NCI-H187 treated with DMSO at 0.1 percent for 48 hours (cell line): ENCODE measurements at places on chromosomes 5 and 9.
A peak's percentile ranks its signal among the peaks of the same experiment; 100 is the strongest.

GRCh38 chr9:81789721-81790120 lies 100.4 kb upstream of the TLE1 start:
- DNase-seq: no peak

DNA sequence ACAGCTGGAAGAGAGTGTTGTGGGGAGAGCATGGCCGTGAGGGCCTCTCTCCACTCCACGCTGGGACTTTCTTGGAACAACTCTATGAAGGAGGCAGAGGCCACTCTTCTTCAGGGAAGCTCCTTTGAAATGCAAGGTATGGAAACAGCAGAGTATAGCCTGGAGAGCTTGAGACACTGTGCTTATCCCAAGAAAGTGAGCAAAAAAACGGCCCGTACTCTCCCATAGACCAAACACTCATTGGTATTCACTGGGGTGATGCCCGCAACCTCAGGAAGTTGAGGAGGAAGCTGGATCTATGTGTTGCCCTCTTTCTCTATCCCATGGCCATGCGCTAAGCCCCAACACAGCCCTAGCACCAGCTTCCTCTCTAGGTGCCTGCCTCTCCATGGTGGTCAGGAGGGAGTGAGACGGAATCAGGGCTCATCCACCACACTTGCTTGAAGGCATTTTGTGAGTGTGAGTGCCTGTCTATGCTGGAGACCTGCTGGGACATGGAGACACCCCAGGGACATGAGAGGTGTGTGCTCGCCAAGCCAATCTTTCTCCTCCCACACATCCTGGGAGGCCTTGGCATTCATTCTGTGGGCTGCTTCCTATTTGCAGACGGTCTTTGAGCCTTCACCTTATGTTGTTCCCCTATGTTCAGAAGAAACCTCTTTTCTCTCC lies 616.6 kb downstream of the IRX1 start:
- no peak for DNase-seq

DNA sequence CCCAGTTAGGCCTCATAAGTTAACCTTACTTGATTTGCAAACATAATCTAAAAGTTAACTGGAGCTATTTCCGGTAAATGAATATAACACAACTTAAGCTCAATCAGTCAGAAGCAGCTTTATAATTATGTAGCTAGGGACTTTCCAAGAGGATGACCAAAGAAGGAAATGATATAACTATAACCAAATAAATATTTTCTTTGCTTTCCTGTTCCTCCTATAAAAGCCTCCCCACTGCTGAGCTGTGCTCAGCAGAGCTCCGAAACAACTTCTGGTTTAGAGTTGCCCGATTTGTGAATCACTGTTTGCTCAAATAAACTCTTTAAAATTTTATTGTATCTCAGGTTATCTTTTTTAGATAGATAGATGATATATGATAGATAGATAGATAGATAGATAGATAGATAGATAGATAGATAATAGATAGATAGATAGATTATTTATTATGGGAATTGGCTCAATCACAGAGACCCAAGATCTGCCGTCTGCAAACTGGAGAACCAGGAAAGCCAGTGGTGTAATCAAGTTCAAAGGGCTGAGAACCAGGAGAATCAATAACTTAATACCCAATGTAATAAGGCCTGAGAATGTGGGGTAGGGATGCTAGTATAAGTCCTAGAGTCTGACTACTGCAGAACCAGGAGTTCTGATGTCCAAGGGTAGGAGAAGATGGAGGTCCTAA lies 19.3 kb upstream of the TMEM161B start:
- no peak for DNase-seq

GRCh38 chr5:98041661-98042060 lies 731.8 kb upstream of the RGMB start:
- DNase-seq: no peak

- no peak for DNase-seq
Observed at GRCh38 chr5:157359356-157360055, 93.6 kb downstream of the CYFIP2 start.

DNA sequence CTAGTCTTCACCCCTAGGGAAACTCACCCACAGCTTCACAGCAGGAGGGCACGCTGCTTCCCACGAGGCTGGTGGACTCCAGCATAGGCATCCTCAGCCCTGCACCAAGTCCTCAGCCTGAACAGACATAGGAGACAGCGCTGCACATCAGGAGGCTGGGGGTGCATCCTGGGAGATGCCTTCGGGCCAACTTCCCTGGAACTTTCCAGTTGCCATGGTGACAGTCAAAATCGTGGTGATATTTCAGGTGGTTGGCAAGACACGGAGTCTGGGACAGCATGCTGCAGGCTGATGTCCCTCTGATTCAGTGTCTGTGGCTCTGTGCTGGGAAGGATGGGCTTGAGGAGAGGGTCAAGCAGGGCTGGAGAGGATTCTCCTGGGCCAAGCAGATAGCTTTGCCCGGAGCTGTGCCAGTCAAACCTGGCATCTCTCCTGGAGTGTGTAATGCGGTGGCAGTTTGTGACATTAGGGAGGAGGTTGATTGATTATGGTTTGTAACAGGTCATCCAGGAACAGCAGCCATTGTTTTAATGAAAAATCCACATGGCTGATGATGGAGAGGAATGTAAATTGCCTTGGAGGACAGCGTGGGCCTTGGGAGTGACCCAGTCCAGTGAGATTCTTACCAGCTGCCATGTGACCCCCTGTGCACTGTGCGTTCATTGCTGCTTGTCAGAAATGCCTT lies 35.6 kb upstream of the SEMA4D start:
- no peak for DNase-seq

DNA sequence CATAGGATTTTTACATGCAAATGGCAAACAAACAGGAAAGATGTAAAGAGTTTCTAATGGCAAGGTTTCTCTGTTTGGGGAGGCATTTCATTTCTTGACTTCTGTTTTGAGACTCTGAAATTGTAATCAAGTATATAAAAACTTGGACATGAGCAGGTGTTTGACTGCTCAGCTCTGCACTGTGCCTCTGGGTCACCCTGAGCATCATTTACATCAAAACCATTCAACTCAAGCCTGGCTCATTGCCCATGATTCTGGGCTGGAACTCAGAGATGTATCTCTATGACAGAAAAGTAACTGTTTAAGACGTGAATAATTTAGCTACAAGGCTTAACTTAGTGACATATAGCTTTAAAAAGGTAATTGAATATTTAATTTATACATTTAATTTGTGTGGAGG lies 1402.4 kb upstream of the NUDT12 start:
- no peak for DNase-seq

GRCh38 chr5:74889523-74890105 lies 23.4 kb upstream of the FAM169A start:
- no peak for DNase-seq

GRCh38 chr9:7055171-7055903 lies 297.6 kb downstream of the KDM4C start:
- no peak for DNase-seq

- DNase-seq: no peak
Observed at GRCh38 chr5:147439254-147439653, 70.6 kb downstream of the DPYSL3 start.

DNA sequence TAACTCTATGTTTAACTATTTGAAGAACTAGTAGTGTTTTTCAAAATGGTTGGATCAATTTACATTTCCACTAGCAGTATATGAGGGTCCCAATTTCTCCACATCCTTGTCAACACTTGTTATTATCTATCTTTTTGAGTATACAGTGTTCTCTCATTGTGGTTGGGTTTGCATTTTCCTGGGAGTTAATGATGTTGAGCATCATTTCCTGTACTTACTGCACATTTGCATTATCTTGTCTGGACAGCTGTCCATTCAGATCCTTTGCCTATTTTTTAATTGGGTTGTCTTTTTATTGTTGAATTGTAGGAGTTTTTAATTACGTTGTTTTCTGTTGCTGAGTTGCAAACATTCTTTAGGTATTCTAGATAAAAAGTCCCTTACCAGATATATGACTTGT lies 103.4 kb upstream of the LRRTM2 start:
- no peak for DNase-seq

GRCh38 chr5:132525299-132525724 lies 18.0 kb downstream of the IL5 start:
- no peak for DNase-seq

DNA sequence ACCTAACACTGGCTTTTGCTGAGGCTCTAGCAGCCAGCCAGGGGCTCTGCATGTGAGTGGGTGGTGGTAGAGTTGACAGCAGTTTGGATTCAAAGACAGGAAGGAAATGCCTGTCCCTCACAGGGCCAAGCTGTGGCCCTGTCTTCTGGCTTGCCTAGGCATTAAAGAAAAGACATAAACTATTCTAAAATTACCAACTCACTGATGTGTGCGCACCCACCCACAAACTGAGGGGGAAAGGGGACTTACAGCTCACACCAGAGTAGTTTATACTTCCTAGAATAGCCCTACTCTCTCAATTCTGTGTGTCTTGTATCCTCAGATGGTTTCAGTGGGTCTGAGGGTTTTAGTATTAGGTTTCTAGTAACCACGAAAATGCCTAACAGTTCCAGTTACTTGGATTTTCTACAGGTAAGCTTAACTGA lies 18.3 kb upstream of the IL13 start:
- no peak for DNase-seq

DNA sequence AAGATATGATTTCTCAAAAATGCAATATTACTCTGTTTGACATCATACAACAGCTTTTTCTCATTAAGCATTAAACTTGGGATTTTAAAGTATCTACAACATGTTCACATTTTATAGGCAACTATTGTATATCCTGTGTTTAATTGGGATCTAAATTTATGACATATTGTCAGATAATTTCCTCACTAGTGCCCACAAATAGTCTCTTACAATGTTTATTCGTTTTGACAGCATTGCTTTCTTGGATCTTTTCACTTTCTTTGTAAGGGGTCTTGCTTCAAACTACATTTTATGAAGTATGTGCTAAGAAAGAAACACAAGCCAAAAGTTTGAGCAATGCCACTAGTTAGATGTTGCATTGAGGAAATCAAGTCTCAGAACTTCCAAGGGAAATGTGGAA lies 285.1 kb downstream of the TMEM167A start:
- DNase-seq: no peak

- DNase-seq: no peak
Observed at GRCh38 chr5:107257885-107258520, 412.7 kb downstream of the EFNA5 start.

- DNase-seq: no peak
Observed at GRCh38 chr9:76395381-76395780, 1.2 kb upstream of the RFK start.

DNA sequence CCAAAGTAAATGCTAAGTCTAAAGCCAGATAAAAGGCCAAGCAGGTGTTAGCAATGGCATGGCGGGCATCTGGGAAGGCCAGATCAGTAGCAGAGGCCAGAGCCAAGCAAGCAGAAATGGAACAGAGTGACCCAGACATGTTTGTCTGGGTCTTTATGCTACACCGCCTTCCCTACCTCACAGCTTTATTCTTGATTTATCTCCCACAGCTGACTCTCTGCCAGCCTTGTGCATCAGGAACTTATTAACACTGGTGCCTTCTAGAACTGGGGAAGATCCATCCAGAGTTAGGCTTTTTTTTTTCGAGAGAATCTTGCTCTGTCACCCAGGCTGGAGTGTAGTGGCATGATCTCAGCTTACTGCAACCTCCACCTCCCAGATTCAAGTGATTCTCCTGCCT lies 112.5 kb upstream of the SLC44A1 start:
- no peak for DNase-seq

DNA sequence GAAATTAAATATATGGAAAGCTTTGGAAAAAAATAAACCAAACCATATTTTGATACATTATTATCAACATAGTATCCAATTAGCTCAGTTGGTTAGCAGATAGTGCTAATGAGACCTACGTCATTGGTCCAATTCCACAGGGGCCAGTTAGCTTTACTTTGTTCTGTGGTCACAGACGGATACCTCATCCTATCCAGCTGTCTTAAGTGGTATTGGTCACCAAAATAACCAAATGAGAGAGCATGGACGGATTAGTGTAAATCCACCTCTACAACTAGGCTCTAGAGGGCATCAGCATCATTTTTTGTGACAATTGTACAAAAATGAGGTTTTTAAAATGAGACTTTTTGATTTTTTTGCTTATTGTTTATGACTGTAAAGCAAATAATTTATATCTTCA lies 364.2 kb downstream of the KIAA0825 start:
- no peak for DNase-seq

GRCh38 chr9:1707291-1707690 lies 307.9 kb upstream of the SMARCA2 start:
- peak; percentile 29 for DNase-seq

DNA sequence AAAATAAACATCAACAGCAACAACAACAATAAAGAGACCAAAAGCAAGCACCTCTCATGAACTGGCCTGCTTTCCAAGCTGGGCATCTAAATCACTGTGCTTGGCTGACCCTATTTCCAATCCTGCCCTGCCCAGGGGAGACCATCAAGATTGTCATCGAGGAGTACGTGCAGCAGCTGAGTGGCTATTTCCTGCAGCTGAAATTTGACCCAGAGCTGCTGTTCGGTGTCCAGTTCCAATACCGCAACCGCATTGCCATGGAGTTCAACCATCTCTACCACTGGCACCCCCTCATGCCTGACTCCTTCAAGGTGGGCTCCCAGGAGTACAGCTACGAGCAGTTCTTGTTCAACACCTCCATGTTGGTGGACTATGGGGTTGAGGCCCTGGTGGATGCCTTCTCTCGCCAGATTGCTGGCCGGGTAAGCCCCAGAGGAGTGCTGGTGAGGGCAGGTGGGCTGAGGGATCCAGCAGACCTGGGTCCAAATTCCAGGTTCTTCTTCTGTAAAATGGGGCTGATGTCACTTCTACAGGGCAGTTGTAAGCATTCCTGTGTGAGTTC lies 15.6 kb downstream of the PTGS1 start:
- DNase-seq: no peak

DNA sequence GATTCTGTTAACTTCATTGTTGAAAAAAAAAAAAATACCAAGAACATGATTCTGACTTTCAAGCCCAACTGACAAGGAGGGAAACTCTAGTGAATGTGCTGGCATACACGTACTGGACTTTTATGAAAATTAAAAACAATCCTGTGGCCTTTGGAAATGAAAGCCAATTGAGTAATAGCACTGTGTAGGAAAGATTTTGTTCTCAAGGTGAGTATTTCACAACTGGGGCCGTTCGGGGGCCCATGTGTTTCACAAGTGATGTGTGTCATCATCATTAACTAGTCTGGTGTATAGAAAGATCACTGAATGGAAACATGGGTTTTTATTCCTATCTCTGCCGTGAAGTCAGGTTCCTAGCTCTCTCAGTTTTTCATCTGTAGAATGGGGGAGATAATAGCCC lies 605.0 kb upstream of the CLINT1 start:
- no peak for DNase-seq

- DNase-seq: no peak
Observed at GRCh38 chr5:68953875-68954617, 139.8 kb upstream of the SLC30A5 start.

GRCh38 chr9:107878462-107878861 lies 388.9 kb upstream of the KLF4 start:
- DNase-seq: no peak

DNA sequence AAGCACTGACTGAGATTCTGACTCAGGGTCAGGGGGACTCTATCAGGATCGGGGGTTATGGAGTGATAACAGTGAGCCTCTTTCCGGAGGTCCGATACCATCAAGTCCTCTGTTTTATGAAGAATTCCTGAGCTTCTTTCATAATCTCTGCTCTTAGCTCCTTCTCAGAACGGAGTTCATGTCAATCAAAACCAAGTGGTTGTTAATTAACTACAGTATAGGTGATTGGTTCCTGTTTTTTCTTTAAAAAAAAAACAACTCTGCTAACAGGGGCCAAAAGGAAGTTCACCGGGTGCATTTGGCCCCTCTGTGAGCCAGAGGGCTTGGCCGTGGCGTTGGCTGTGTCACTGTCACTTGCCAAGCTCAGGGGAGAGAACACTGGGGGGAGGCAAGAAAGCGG lies 4.0 kb downstream of the GFI1B start:
- no peak for DNase-seq
